COLO829 (cell line): ENCODE measurements at places on chromosomes 1 and 21.

GRCh38 chr1:151334822-151335221 is 7.6 kb upstream of the PI4KB start:
- DNase-seq, result no peak

DNA sequence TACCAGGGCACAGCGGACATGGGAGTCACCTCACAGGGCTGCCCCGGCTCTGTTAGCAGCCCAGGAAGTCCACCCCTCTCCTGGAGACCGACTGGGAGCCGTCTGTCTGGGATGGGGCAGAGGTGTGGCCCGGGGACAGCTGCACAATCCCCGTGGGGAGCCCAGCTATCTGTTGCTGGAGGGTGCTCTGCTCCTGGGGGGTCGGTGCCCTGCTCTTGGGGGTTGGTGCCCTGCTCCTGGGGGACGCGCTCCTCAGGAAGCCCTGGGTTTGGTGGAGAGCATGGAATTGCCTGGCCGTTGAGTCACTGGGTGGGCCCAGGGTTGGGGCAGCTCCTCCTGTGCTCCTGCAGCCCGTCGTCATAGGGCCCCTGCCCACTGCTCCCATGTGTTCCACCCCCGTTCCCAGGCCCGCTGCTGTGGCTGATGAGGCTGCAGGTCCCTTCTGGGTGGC is 39.3 kb downstream of the AGPAT3 start:
- no peak for DNase-seq

DNA sequence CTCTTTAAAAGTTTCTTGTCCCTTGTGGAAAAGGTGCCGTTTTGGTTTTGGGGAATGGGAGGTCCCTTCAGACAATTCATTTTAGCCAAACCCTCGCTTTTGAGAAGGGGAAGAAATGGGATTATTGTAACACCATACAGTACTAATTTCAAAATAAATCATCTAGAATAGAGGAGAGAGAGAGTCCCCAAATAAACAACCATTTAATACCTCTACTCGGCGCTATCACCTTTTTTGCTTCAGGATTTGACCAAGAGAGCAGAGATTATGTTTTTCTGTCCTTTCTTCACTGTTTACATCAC is 770 bp upstream of the RC3H1 start:
- DNase-seq, result no peak

- DNase-seq, result peak; percentile 47
Observed at GRCh38 chr1:196372896-196373536, 235.2 kb downstream of the KCNT2 start.

DNA sequence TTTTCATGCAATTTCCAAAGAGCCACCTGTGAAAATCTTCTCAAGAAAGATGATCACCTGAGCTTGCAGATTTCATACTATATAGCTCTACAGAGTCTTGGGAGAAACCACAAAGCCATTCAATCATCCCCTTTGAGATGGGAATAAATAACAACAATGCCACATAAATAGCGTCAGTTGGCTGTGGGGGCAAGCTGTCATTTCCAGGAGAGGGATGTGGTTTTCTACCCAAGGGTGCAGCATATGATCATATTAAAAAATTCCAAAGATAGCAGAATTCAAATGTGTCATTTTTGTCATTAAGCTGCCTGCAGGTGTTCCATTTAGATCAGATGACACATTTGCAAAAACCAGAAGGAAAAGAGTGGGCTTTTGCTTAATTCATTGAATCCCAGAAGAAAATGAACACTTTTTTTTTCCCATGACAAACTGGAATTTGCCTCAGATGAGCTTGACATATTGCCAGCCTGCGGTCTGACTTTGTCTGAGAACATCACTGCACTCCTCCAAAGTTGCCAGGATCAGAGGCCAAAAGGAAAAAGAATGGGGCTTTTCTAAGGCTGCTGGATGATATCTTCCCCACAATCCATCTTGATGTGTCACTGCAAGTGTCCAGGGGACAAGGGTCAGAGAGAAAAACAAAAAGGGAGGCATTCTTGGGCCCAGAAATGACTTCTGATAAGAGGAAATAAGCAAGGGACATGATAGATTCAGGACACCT is 314.1 kb upstream of the USP25 start:
- DNase-seq, result no peak

GRCh38 chr21:37536616-37537278 is 170.2 kb downstream of the DYRK1A start:
- no peak for DNase-seq

- no peak for DNase-seq
Observed at GRCh38 chr1:172812118-172812517, 153.2 kb downstream of the FASLG start.

GRCh38 chr21:34204481-34205439 is 131.4 kb downstream of the MRPS6 start:
- no peak for DNase-seq

GRCh38 chr21:36347962-36348328 is 27.9 kb downstream of the MORC3 start:
- DNase-seq, result no peak

- DNase-seq, result no peak
Observed at GRCh38 chr21:45257673-45258341, 29.9 kb downstream of the POFUT2 start.

GRCh38 chr1:1156140-1157032 is 17.3 kb upstream of the TTLL10 start:
- DNase-seq, result no peak

DNA sequence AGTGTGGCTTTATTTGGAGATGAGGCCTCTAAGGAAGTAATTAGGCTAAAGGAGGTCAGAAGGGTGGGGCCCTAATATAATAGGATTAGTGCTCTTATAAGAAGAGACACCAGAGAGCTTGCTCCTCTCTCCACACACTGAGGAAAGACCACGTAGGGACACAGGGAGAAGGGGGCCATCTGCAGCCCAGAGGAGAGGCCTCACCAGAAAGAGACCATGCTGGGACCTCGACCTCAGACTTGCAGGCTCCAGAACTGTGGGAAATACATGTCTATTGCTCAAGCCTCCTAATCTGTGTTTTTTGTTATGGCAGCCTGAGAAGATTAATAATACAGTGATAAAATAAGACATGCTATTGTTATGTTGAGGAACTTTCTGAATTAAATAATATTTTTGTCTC is 8.3 kb downstream of the RCAN1 start:
- DNase-seq, result no peak

- DNase-seq, result no peak
Observed at GRCh38 chr1:226351709-226352108, 42.7 kb upstream of the LIN9 start.

DNA sequence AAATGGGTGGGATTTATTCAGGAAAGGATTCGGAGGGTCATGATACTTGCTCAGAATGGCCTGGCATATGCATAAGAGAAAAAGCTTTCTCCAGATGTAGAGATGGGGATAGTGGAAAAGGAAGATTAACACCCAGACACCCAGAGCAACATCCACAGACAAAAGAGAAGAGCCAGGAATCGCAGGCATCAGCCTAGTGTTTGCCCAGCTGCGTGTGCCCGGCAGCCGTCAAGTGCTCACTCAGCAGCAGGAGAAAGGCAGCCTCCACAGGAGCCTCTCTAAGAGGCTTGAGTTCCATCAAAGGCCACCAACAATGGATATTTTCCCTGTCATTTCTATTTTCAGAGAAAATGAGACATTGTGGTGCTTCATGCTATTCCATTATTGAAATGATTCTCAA is 54.7 kb downstream of the NTPCR start:
- DNase-seq, result no peak

DNA sequence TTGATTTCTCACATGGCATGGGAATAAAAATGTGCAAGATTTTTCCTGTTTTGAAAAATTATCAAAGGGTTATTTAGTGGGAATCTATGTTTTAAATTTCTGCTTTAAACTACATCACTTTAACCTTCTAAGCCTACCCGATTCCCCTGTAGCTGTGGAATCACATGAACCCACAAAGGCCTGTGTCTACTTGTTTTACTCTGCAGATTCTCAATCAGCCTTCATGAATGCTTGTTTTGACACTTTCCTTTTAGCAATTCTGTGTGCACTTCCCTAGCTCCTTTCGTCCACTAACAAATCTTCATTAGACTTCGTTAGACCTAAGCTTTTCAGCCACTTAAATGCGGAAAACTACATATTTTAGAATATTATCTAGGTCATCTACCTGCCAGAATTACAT is 56.0 kb upstream of the C1orf21 start:
- no peak for DNase-seq

GRCh38 chr1:147609358-147609757 is 61.0 kb downstream of the ACP6 start:
- DNase-seq, result no peak

- no peak for DNase-seq
Observed at GRCh38 chr1:199150756-199151155, 511.9 kb downstream of the PTPRC start.

- DNase-seq, result no peak
Observed at GRCh38 chr1:43441166-43441893, 12.4 kb downstream of the HYI start.

GRCh38 chr1:21117597-21118001 is 59.1 kb downstream of the EIF4G3 start:
- peak; percentile 87 for DNase-seq

DNA sequence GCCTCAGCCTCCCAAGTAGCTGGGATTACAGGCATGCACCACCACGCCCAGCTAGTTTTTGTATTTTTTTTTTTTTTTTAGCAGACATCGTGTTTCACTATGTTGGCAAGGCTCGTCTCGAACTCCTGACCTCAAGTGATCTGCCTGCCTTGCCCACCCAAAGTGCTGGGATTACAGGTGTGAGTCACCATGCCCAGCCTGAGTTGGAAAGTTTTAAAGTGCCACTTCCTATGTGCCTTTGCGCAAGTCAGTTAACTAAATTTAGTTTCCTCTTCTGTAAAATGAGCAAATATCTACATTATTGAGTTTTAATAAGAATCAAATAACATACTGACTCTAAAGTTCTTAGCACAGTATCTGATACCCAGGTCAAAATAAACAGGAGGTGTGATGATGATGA is 12.4 kb downstream of the SLC19A2 start:
- DNase-seq, result no peak

DNA sequence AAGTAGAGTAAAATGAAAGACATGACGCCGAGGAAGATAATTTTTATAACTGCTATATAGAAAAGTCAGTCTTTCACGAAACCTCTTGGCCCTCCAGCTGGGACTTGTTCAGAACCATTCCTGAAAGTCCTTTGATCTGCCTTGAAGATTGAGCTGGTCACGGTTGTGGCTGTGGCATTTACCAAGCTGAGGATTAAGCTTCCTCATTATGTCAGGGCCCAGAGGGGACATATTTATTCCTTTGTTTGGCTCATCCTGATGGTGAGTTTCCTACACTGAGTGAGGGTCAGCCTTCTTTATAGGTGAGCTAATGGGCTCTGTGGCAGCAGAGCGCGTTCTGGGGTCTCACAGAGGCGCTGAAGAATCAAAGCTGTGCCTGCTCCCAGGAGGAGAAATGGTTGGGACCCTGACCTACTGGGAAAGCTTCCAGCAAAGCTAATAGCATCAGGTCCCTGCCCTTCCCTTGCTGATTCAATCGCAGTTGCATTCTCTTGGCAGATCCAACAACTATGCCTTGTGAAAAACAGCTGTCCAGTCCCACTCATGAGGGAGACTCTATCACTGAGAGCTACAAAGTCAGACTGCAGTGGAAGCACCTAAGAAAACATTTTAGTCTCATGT is 43.2 kb upstream of the PBX1 start:
- no peak for DNase-seq

- no peak for DNase-seq
Observed at GRCh38 chr1:187229496-187229895, 400.7 kb downstream of the PLA2G4A start.

- DNase-seq, result peak; percentile 81
Observed at GRCh38 chr1:11940260-11940921, 5.9 kb downstream of the PLOD1 start.

DNA sequence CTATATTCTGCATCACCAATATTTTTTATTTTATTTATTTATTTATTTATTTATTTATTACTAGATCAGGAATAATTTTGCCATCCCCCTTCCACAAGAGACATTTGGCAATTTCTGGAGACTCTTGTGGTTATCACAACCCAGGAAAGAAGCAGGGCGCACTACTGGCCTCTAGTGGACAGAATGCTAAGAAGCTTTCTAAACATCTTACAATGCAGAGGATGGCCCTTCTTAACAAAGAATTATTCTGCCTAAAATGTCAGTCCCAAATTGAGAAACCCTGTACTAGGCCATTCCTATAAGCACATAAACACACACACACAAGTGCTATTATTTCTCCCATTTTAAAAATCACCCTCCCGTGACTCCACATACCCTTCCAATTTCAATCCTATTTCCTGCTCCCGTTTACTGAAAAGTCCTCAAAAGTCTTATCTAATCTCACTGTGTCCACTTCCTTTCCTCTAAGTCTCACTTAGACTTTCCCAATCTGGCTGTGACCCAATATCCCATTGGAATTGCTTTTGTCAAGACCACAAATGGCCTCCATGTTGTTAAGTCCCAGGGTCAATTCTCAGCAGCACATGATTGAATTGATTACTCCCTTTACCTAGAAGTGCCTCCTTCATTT is 43.7 kb upstream of the RNF11 start:
- peak; percentile 43 for DNase-seq

DNA sequence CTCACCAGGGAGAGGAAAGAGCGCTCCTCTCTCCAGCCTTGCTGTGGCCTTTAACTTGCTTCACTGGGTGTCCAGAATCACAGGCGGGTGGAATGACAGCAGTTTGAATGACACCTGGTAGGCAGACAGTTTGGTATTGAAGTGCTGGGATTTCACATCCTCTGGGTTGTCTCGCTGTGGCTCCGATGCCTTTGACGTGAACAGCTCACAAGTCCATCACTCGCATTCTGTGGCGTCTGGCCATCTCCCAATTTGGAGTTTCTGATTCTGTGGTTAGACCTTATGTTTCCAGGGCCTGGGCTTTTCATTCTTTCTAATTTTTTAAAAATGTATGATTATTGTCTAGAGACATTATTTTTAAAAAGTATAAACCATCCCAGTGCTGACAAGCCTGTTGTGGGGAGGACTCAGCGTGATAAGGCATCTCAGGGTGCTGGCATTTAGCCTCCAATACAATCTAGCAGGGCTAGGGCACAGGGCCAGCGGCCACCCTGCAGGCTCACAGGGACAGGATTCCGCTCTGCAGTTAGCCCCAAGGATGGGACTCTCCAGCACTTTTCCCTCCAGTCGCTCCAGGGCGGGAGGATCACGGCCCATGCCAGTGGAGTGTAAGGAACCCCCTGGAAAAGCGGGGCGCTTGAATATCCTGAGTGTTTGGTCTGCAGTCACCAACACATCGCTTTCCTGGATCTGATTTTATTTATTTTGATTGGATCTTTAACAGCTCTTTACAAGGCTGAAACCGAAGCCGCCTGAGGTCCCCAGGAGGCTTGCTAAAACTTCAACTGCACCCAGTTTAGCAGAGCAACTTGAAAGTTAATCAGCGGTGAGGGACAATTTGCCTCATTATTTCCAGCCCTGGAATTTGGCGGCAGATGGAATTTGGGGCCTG is 178.3 kb downstream of the TRABD2B start:
- DNase-seq, result no peak

- no peak for DNase-seq
Observed at GRCh38 chr1:16521288-16521583, 7.2 kb upstream of the RNU1-1 start.

DNA sequence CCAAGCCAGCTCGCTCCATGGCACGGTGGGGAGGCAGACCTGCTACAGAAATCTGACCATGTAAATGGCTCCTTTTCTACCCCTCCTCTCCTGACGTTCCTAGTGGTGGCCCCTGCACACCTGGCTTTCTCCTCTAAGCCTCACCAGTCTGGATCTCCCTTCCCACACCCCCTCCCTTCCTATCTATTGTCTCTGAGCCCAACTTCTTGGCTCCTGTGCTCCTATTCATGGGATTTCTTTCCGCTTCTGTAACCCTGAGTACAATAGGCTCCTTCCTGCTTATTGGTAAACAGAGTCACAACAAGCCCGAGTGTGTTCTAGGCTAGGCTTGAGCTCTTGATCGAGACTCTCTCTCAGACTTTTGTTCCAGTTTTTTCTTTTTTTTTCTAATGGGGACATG is 17.6 kb downstream of the OPTC start:
- DNase-seq, result no peak
